ENCODE measurements at places on chromosomes 6 and 20.

GRCh38 chr6:156269751-156270369 lies 507.3 kb upstream of the ARID1B start:
- no peak for DNase-seq

DNA sequence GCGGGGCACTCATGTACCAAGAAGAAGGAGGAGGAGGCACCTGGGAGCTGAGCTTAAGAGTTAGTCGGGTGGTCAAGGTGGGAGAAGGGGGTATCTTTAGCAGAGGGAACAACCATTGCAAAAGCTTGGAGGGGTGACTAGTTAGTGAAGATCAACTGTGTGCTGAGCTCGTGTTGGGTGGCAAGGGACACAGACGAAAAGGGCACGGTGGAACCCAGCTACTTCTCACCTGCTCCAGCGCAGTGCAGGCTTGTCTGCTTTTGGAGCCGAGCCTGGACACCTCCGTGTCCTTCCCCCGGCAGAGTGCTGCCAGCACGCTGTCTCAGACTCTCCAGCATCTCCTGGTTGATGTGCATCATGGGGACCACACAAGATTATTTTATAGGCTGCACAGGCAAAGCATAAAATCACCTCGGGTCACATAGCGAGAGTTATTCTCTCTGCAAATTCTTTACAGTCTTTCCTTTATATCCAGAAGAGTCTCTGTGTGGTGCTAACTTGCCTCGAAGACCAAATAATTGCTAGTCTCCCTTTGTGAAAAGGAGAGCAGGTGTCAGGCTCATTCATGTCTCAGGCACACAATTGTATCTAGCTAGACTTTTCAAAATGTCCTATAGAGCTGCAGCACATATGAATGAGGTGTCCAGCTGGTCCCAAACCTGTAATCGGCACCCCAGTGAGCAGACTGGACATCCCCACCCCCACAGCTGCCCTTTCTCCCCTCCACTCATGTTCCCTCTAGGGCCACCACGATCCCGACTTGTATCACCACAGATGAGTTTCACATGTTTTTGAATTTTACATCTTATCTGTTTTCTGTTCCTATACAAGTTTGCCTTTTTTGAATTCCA lies 123.4 kb downstream of the CEBPB start:
- no peak for DNase-seq

DNA sequence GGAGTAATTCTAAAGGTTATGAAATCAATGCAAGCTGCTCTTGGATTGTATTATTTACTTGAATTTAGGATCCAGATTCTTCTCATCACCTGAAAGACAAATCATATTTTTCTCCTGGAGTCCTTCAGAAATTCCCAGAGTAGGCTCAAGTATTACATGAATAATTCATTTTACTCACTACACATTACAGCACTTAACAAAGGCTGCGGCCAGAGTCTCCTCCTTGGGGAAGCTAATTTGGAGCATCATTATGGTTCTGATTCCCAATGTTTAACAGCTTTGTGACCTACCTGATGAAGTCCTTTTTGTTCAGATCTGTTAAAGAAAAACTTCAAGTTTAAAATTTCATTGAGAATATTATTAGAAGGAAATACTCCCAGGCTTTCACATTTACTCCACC lies 28.7 kb downstream of the GRIK2 start:
- no peak for DNase-seq

GRCh38 chr6:148565930-148566663 lies 180.7 kb upstream of the UST start:
- DNase-seq: peak; percentile 65

Data from stimulated activated effector memory CD8-positive, alpha-beta T cell treated with anti-CD3 and anti-CD28 coated beads, Interleukin-12 subunit alpha, Interleukin-12 subunit beta, amount 100 ng/mL, for 72 hours (primary cell).